ENCODE measurements at places on chromosomes 2 and 18.

DNA sequence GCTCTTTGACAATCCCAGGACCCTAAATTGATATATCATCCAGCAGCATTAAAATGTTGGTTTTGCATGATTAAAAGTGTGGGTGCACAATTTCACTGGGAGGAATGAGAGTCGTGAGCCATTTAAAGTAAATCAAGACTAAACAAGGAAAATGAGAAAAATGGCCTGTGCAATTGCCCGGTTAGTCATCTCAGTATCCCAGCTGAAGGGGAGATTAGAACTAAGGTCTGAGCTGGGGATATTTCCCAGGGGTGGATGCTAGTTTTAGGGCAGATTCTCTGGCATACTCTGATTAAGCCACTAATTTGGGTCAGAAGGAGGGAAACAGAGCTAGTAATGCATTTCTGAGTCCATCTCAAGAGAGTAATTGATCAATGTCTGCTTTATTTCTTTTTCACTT, 177.2 kb downstream of the EN1 start:
- DNase-seq = no peak

- no peak for DNase-seq
Observed at GRCh38 chr2:61811821-61812220, 42.0 kb downstream of the FAM161A start.

- DNase-seq = no peak
Observed at GRCh38 chr2:67876176-67876575, 186.6 kb downstream of the C1D start.

- peak; percentile 21 for DNase-seq
Observed at GRCh38 chr2:69482471-69482870, 45.2 kb upstream of the NFU1 start.

DNA sequence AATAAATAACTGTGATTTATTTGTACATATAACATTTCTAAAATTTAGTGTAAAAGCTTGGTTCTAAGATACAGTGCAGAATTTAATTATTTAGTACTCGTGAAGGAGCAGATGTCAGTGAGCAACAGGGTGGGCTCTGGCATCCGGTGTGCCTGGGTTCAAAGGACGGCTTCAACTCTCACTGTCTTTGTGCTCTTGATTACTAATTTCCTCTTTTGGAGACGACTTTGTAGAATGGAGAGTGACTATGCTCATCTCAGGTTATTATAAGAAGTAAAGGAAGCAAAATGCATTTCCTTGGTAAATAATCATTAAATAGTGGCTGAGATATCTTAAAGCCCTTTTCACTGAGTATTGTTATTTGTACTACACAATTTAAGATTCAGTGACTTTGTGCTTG, 271.7 kb downstream of the ASXL3 start:
- DNase-seq = no peak

GRCh38 chr2:166539340-166540162, 45.5 kb upstream of the SCN7A start:
- peak; percentile 58 for DNase-seq

GRCh38 chr2:124261456-124261855, 236.4 kb downstream of the CNTNAP5 start:
- no peak for DNase-seq

GRCh38 chr18:22690556-22690955, 242.6 kb upstream of the RBBP8 start:
- no peak for DNase-seq

DNA sequence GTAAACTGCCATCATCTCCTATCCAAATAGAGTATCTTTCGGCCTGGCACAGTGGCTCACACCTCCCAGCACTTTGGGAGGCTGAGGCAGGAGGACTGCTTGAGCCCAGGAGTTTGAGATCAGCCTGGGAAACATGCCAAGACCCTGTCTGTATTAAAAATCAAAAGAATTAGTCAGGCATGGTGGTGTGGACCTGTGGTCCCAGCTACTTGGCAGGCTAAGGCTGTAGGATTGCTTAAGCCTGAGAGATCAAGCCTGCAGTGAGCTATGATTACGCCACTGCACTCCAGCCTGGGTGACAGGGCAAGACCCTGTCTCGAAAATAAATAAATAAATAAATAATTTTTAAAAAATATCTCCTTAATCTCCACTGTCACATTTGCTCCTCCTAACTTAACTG, 14.7 kb upstream of the ARPC2 start:
- DNase-seq = no peak

DNA sequence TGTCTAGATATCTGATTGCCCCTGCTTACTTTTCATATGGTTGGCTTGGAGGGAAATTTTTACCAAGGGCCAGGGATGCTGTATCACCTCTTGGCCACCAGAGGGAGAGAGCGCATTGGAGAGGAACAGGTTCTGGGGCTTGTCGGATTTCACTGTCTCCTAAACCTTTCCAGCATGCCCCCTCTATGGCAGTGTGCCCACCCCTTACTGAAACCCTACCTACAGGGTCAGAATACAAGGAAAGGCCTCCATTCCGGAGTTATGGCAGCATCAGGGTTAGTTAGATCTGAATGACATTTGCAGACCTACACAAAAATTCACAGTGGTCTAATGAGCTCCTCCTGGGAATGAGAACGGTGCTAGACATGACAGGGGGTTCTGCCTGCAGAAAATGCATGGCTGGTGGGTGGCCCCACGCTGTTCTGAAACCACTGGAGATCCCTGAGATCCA, 5.8 kb downstream of the SLC14A2 start:
- DNase-seq = peak; percentile 58
